Endothelial cell (in vitro differentiated cells): ENCODE measurements at places on chromosomes 13 and 19.

GRCh38 chr19:12603714-12604113, 6.9 kb downstream of the ZNF490 start:
- DNase-seq = no peak

- DNase-seq = no peak
Measured at GRCh38 chr13:42259515-42259914, 12.4 kb upstream of the AKAP11 start.

DNA sequence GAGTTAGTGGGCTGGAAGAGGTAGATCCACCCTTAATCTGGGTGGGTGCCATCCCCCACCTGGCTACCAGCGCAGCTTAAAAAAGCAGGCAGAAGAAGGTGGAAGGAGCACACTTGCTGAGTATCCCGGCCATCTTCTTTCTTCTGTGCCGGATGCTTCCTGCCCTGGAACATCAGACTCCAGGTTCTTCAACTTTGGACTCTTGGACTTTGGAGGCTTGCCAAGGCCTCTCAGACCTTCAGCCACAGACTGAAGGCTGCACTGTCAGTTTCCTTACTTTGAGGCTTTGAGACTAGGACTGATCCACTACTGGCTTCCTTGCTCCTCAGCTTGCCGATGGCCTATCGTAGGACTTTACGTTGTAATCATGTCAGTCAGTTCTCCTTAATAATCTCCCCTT, 127.6 kb upstream of the GPC6 start:
- DNase-seq = no peak

- DNase-seq = no peak
Measured at GRCh38 chr13:113087923-113088690, 17.5 kb upstream of the F7 start.

- peak; percentile 67 for DNase-seq
Measured at GRCh38 chr19:41882568-41883462, at the start of gene ARHGEF1. Gene ARHGEF1, plus strand, starts transcription at chr19:41883184. Its CDS starts 4,899 bp downstream, at chr19:41888083.

DNA sequence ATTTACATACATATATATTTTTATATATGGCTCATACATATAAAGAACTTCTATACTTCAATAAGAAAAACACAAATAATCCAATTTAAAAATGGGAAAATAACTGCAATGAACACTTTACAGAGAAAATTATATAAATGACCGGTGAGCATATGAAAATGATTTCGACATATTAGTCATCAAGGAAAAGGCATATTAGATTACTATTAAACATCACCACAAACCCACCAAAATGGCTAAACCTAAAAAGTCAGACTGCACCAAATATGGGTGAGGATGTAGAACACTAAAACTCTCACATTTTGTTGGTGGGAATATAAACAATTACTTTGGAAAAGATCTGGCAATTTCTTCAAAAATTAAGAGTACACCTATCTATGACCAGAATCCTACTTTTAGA, 316.2 kb downstream of the ENOX1 start:
- no peak for DNase-seq

DNA sequence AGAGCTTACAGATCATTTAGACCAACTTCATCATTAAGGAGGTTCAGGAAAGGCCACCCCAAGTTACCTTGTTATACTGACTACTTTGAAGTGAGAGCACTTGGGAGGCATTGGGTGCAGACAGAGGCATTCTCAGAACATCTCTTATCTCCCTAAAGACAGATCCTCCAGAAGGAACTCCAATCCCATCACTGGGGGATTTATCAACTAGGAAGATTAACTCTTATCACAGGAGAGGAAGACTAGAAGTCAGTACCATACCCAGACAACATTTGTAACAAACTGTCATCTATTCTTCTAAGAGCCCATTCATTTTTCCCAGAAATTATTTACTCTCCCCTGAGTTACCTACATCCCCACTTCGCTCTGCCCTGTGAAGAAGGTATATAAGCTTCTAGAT, 5.8 kb upstream of the RFXAP start:
- DNase-seq = no peak

- DNase-seq = no peak
Measured at GRCh38 chr13:91529739-91530482, 131.5 kb downstream of the GPC5 start.

GRCh38 chr13:95212983-95213850, 88.0 kb downstream of the ABCC4 start:
- no peak for DNase-seq

DNA sequence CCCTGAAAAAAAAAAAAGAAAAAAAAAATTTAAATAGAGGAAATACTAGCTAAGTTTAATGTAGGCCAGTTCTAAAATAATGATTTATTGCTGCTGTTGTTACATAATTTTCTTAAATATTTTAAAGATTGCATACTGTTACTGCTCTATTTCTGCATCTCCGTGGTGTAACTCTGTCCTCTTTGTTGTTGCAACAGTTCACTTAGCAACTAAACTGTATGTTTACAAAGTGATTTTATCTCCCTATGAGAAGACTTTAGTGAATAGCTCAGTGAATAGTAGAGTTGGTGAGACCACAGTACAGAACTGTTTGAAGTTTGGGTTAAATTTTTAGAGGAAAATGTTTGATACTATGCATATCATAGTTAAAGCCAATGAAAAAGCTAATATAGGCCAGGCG, 19.4 kb downstream of the BRCA2 start:
- DNase-seq = no peak

DNA sequence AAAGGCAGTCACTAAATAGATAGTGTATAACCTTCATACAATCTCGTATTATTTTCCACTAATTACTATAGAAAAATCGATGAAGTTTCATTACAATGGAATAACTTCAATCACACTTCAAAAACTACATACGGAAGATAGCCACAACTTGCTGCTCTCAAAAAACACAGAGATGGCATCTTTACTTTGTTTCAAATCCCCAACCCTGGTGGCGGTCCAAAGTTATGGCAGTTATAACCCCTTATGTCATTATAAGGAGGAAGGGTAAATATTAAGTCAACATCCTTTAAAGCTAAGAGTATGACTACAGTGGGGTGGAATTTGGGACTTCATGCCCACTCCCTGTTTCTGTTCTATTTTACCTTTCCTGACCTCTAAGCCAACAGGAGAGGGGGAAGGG, 146.5 kb downstream of the LACC1 start:
- no peak for DNase-seq

GRCh38 chr19:35500611-35501010, 10.3 kb upstream of the KRTDAP start:
- no peak for DNase-seq

- no peak for DNase-seq
Measured at GRCh38 chr13:33207615-33207961, 78.0 kb downstream of the STARD13 start.

GRCh38 chr19:10725415-10725814, 7.5 kb downstream of the DNM2 start:
- no peak for DNase-seq

- DNase-seq = no peak
Measured at GRCh38 chr13:107088061-107088460, 520.1 kb upstream of the ARGLU1 start.

GRCh38 chr19:3108775-3109174, 14.6 kb downstream of the GNA11 start:
- peak; percentile 78 for DNase-seq

GRCh38 chr13:65783383-65783782, 1446.8 kb downstream of the PCDH9 start:
- DNase-seq = no peak

GRCh38 chr19:19581391-19581790, 37.1 kb downstream of the PBX4 start:
- no peak for DNase-seq

DNA sequence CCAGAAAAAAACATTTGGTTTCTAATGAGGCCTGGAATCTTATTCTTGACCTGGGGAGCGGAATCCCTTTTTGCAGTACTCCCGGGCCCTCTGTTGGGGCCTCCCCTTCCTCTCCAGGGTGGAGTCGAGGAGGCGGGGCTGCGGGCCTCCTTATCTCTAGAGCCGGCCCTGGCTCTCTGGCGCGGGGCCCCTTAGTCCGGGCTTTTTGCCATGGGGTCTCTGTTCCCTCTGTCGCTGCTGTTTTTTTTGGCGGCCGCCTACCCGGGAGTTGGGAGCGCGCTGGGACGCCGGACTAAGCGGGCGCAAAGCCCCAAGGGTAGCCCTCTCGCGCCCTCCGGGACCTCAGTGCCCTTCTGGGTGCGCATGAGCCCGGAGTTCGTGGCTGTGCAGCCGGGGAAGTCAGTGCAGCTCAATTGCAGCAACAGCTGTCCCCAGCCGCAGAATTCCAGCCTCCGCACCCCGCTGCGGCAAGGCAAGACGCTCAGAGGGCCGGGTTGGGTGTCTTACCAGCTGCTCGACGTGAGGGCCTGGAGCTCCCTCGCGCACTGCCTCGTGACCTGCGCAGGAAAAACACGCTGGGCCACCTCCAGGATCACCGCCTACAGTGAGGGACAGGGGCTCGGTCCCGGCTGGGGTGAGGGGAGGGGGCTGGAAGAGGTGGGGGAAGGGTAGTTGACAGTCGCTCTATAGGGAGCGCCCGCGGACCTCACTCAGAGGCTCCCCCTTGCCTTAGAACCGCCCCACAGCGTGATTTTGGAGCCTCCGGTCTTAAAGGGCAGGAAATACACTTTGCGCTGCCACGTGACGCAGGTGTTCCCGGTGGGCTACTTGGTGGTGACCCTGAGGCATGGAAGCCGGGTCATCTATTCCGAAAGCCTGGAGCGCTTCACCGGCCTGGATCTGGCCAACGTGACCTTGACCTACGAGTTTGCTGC, at the start of gene ICAM4:
ICAM4 (plus strand) TSS at position 153 of the 935 bp plus-strand sequence; CDS start at position 211, 58 bp downstream.
- DNase-seq = no peak

DNA sequence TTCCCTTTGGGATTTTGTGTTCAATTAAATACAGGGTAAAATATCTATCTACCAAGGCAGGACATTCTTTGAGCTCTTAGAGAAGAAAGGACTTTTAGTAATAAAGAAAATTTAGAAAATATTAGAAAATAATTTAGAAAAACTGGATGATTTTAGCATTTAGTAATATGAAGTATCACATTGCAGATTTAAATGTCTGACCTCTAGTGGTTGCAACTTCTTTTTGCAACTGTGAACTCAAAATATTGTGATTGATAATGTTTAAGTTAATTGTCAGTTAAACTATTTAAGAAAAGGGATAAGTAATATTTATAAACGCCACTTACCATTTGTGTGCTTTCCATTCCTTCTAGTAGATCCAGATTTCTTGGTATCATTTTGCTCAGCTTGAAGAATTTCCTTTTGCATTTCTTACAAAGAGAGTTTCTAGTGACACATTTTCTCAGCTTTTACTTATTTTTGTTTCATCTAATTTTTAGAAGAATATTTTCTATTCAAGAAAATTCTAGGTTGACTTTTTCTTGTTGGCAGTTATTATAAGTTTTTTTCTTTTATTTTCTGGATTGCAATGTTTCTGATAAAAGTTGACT, 10.3 kb upstream of the POSTN start:
- DNase-seq = no peak

- no peak for DNase-seq
Measured at GRCh38 chr19:292281-292884, 1.2 kb upstream of the PLPP2 start.

- DNase-seq = no peak
Measured at GRCh38 chr19:13012690-13013608, 17.7 kb downstream of the NFIX start.

- no peak for DNase-seq
Measured at GRCh38 chr13:74301258-74301935, 167.2 kb upstream of the KLF12 start.

GRCh38 chr19:44807652-44808462, 1.0 kb upstream of the BCAM start:
- peak; percentile 77 for DNase-seq

GRCh38 chr19:6414793-6415590, 9.6 kb downstream of the KHSRP start:
- no peak for DNase-seq

DNA sequence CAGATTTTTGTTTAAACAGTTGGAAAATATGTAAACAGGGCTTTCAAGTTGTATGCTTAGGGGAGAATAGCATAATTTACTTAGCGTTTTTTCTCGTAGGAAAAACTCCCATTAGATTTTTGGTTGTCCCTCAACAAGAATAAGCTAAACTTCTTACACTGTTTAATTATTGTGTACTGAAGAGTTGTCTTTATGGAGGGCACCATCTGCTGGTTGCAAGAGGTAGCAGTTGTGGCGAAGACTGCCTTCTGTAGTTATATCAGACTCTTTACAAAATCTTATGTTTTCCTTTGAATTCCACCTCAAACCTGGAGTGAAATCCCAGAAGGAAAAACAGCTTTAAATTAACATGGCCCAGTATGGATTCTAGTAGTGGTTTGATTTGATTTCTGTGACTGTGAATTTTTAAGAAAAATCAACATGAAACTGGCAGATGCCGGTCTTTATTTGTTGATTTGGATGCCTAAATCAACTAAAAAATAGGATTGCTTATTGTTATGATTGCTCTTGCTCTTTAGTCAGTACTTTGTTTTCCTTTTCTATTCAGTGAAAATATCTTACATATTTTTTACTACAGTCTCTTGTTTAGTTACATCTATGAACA, 53.4 kb downstream of the PDS5B start:
- peak; percentile 26 for DNase-seq

GRCh38 chr19:38524994-38525634, 91.6 kb downstream of the RYR1 start:
- DNase-seq = no peak

DNA sequence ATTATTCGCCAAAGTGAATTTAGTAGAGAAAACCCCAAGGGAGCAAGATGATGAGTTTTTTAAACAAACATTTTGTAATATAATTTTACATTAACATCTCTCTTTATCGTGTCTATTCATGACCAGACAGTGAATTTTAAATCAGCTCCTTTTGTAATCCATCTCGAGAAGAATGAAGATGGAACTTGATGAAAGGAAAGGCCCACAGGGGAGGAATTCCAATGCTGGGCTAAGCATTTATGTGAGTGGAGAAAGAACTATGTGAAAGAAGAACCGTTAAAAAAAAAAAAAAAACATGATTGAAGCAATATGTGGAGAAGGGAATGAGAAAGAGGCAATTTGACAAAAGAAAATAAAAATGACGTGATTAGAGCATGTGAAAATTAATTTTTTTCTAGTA, 170.6 kb downstream of the KCTD12 start:
- no peak for DNase-seq

DNA sequence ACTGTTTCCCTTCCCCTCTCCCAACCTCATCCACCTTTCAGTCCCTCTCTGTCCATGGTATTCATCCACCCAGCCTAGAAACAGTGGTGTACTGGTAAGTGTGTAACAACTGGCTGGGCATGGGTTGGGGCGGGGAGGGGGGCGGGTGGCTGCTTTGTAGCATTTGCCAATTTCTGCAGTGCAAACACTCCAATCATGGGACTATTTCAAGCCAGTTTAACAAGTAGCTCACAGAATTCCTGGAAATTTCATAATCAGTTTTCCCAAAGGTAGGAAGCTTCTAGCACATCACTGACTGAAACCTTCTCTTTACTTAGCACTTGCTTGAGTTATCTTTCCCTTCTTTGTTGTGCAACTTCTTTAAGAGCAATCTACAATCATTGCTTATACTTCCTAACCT, 100.8 kb upstream of the WASF3 start:
- DNase-seq = no peak

DNA sequence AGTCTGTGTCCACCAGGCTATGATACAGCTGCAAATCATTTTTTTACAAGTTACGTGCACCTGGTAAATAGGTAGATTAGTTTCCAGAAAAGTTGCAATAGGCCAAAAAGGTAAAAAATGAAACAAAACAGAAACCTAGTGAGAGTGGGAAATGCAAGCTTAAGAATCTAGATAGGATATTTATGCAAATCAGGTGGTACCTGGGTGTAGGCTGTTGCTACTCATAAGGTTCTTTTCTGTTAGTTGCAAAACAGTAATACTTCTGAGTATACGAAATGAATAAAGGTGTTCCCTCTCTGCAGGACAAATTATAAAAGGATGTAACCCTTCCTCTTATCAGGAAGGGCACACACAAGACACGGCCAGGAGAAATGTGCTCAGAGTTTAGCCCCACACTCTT, 97.9 kb downstream of the UGGT2 start:
- DNase-seq = no peak
